ENCODE measurements at places on chromosomes 2 and 18. TPM values are rescaled to one million over a fixed set of nuclear protein-coding genes. Genes with fewer than 3 reads are reported as not detected.

DNA sequence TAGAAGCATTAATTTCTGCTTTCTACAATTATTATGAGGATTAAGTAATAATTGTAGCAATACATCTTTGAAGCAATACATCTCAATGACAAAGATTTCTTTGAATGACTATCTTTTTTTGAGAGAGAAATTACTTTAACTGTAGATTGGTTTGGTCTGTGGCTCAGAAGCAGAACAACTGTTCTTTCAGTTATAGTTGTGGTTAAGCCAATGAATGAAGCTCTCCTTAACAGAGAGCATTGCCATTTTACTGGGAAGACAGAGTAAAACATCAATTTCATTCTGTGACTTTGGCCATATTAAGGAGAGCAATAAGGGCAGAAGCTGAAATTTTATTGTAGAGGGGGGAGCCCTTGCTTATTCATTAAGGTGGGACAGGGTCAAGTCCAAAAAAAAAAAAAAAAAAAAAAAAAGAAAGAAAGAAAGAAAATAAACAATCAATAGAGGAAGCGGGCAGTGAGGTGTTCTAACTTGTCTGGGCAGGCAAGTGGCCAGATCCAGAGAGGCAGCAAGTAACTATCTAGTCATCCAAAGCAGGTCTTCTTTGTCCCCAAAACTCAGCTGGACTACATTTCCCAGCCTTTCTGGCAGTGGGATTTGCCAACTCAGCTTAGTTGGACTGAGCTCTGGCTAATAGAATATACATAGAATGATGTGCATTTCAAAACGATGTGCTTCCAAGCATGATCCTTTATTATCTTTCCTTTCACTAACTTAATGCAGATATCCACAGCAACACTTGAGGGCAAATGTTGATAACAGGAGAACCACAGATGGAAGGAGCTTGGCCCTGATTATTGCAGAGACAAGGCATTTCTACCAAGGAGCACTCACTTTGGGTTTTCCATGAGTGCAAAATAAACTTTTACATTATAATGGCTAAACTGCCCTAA lies 462.7 kb upstream of the CDH20 start:
- H3K27me3 ChIP-seq = peaks cover 29% of the 10 kb centered on the region
- H3K36me3 ChIP-seq = no peaks in the 10 kb centered on the region
- no peak for DNase-seq

DNA sequence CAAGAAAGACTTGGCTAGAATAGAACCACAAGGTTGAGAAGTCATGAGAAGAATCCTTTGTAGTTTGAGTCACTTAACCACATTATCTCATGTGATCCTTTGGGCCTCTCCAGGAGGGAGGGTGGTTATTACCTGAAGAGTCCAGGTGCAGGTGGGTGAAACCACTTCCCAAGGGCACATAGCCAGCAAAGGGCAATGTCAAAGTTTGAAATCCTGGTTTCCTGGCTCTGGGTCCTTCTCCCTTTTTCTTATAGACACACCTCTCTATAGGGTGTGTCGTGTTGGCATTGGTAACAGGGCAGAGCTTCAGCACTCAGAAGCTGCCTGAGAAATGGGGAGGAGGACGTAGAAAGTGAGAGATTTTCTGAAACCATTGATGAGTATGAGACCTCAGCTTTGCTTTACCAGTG lies 137.9 kb downstream of the MGAT5 start:
- no peak for DNase-seq
- H3K4me1 ChIP-seq = peaks cover 5% of the 10 kb centered on the region
- H3K4me3 ChIP-seq = no peak overlapping the region

- peaks cover 47% of the 10 kb centered on the region for H3K36me3 ChIP-seq
- peaks cover 4% of the 10 kb centered on the region for H3K4me1 ChIP-seq
- H3K27ac ChIP-seq = no peak overlapping the region
- H3K27me3 ChIP-seq = no peaks in the 10 kb centered on the region
- no peak for DNase-seq
- no peak overlapping the region for H3K4me3 ChIP-seq
Observed at GRCh38 chr2:102803041-102803896, 41.4 kb downstream of the TMEM182 start.

CNRIP1 gene
- total RNA-seq = 5.2 TPM

DNA sequence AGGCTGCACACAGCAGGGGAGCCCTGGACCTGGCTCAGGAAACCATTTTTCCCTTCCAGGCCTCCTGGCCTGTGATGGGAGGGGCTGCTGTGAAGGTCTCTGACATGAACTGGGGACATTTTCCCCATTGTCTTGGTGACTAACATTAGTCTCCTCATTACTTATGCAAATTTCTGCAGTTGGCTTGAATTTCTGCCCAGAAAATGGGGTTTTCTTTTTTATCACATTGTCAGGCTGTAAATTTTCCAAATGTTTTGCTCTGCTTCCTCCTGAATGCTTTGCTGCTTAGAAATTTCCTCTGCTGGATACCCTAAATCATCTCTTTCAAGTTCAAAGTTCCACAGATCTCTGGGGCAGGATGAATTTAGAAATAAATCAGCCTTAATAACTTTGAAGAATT lies 78.2 kb downstream of the EHBP1 start:
- peaks cover 12% of the 10 kb centered on the region for H3K36me3 ChIP-seq
- no peaks in the 10 kb centered on the region for H3K27me3 ChIP-seq
- no peak overlapping the region for H3K27ac ChIP-seq
- no peak for DNase-seq

DNA sequence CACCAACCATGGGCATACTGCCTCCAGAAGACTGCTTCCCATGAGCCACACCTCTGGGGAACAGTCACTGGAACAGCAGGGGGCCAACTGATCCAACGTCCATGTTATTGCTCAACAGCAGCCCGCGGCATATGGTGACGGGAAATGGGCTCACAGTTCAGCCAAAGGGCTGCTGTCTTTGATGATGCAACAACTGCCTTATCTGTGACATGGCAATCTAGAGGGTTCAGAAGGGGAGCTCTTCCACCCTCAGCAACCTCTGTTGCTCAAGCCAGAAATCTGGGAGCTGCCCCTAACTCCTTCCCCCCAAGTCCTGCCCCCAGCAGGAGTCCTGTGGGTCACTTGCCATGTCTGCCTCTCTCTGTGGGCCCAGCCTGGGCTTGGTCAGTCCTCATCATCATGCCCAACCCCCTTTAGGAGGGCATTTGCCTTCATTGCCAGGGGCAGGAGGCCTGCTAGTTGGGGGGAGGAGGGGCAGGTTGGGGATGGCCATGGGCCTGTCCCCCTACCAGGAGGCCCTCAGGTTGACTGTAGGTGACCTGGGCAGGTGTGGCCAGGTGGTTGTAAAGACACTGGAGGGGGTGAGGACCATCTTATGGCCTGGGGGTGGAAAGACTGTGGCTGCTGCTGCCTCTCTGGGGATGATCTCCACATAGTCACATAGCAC lies 212.9 kb downstream of the CYP26B1 start:
- H3K4me1 ChIP-seq = peaks cover 40% of the 10 kb centered on the region
- no peaks in the 10 kb centered on the region for H3K36me3 ChIP-seq
- H3K27ac ChIP-seq = no peak overlapping the region
- H3K27me3 ChIP-seq = no peaks in the 10 kb centered on the region
- DNase-seq = no peak
- no peak overlapping the region for H3K4me3 ChIP-seq

DNA sequence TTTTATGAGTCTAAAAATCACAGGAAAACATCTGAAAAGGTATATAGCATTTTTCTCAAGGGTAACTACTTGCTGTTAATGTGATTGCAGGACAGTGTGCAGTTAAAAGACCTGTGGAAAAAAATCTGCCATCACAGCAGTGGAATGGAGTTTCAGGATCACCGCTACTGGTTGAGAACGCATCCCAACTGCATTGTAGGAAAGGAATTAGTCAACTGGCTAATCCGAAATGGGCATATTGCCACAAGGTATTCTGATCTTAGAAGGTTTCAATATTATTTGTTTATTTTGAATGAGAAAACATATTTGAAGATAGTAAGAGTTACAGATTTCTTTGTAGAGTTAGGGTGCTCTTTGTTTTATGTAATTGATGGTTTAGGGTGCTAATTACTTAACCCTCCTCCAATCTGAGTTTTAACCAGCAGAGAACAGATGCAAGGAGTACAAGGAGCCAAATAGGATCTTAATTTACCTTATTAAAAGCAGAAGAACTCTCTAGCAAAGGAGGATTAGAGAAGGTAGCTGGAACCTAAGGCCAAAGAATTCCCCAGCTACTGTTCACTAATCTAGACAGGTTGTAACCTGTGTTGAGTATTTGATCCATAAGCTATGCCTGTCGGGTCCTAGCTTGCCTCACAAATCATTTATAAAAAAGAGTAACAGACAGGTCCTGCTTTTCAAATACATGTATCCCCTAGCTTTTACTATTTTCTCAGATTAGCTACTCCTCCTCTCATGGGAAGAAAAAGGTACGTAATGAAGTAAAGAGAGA lies 35.0 kb downstream of the PIKFYVE start:
- H3K4me3 ChIP-seq = no peak overlapping the region
- H3K27ac ChIP-seq = no peak overlapping the region
- H3K36me3 ChIP-seq = peaks cover 43% of the 10 kb centered on the region
- H3K4me1 ChIP-seq = no peaks in the 10 kb centered on the region
- DNase-seq = no peak

EFEMP1 gene
- 42.8 TPM for total RNA-seq

GRCh38 chr18:715626-716025 lies 3.2 kb upstream of the ENOSF1 start:
- no peak overlapping the region for H3K4me3 ChIP-seq
- DNase-seq = no peak
- no peak overlapping the region for H3K27ac ChIP-seq
- H3K36me3 ChIP-seq = peaks cover 3% of the 10 kb centered on the region
- no peaks in the 10 kb centered on the region for H3K27me3 ChIP-seq

- no peak overlapping the region for H3K4me3 ChIP-seq
- H3K27me3 ChIP-seq = no peaks in the 10 kb centered on the region
- no peak for DNase-seq
- no peak overlapping the region for H3K27ac ChIP-seq
- peaks cover 12% of the 10 kb centered on the region for H3K36me3 ChIP-seq
Observed at GRCh38 chr2:15263976-15264685, 297.0 kb downstream of the NBAS start.

DNA sequence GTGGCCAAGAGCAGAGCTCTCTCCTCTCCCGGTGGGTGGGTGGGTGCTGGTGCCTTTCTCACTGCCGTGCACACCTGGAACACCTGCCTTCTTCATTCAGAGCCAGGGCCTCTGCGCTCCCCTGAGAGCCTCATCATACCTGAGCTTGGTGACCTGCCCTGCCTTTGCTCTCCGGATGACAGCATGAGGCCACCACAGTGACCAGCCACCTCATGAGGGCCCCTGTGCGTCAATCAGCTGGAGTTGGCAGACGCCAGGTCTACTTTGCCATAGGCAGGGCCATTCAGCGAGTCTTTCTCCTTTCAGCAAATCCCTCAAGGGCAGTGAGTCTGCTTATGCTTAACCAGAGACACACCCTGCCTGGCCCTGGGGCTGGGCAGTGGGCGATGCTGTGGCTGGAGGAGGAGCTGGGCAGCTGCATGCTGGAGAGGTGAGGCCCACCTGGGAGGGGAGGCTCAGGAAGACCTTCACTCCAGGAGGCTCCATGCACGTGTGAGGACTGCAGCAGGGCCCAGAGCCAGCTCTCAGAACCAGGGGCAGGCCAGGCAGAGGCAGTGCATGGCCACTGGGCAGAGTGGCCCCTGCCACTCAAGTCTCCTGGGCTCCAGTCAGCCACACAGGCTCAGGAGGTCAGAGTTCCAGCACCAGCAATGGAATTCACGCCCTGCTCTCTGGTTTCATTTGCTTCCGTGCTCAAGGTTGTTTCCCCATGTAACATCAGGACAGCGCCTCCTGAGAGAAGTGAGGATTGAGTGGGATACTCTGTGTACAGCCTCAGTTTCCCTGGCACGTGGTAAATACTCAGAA lies 417.5 kb upstream of the MYT1L start:
- H3K27me3 ChIP-seq = peaks cover 6% of the 10 kb centered on the region
- H3K4me1 ChIP-seq = no peaks in the 10 kb centered on the region
- no peak overlapping the region for H3K4me3 ChIP-seq

GRCh38 chr2:176131848-176132158 lies 2.3 kb downstream of the HOXD8 start:
- no peak overlapping the region for H3K4me3 ChIP-seq
- H3K4me1 ChIP-seq = peaks cover 24% of the 10 kb centered on the region
- no peaks in the 10 kb centered on the region for H3K36me3 ChIP-seq
- no peak for DNase-seq
- peaks cover 91% of the 10 kb centered on the region for H3K27me3 ChIP-seq
- H3K27ac ChIP-seq = no peak overlapping the region

ABHD1 gene
- total RNA-seq = 0.95 TPM

SLC38A11 gene
- 0.59 TPM for total RNA-seq

DNA sequence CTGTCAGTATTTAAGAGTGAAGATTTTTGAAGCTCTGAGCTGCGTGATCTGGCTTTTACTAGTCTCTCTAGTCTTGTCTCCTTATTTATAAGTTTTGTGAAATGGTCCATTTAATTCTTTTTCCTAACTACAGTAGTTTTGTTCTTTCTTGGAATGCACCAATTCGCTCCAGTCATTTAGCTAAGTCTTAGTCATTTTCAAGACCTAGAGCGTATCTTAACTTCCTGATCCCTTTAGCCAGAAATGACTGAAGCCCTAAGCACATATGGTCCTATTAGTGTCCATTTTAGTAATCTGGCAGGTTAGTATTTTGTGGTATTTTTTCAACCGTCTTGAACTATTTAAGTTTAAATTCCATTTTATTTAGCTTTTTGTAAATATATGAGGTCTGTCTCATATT lies 3.6 kb downstream of the BIRC6 start:
- no peak for DNase-seq
- peaks cover 27% of the 10 kb centered on the region for H3K4me1 ChIP-seq
- no peaks in the 10 kb centered on the region for H3K27me3 ChIP-seq
- no peaks in the 10 kb centered on the region for H3K36me3 ChIP-seq
- H3K27ac ChIP-seq = no peak overlapping the region
- H3K4me3 ChIP-seq = no peak overlapping the region

GRCh38 chr2:210356944-210357343 lies 42.0 kb upstream of the MYL1 start:
- no peak overlapping the region for H3K4me3 ChIP-seq
- no peak overlapping the region for H3K27ac ChIP-seq
- H3K36me3 ChIP-seq = no peaks in the 10 kb centered on the region
- no peak for DNase-seq
- H3K27me3 ChIP-seq = no peaks in the 10 kb centered on the region
- no peaks in the 10 kb centered on the region for H3K4me1 ChIP-seq

DNA sequence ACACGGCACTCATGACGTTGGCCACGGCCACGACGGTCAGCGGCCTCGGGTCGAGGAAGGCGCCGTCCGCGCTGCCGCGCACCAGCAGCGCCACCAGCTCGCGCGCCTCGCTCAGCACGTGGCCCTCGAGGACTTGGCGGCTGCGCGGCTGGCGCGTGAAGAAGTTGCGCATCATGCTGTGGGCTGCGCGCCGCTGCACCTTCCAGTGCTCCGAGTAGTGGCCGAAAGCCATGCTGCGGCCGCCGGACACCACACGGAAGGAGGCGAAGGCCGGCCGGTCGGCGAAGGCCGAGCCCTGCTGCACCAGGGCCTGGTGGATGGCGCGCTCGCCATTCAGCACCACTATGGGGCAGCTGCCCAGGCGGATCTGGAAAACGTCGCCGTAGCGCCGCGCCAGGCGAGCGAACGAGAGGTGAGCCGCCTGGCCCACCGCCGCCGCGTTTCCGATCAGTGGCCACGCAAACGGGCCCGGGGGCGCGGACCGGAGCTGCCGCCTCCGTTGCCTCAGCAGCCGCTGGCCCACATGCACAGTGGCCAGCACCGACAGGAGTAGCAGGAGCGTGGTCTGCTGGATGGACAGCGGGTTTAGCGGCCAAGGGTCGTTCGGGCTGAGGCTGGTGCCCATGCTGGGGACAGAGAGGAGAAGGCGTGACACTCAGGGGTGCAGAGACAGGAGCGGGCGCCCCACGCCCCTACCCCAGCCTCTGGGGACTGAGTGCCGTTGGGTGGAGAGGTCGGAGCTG lies 1.0 kb downstream of the CYP1B1 start:
- H3K4me1 ChIP-seq = peaks cover 55% of the 10 kb centered on the region
- peaks cover 9% of the 10 kb centered on the region for H3K36me3 ChIP-seq
- peak overlapping the region; percentile 77 for H3K4me3 ChIP-seq
- peak overlapping the region; percentile 82 for H3K27ac ChIP-seq
- peaks cover 47% of the 10 kb centered on the region for H3K27me3 ChIP-seq

TUBB8B gene
- 0.31 TPM for total RNA-seq
